CD4-positive, CD25-positive, alpha-beta regulatory T cell (primary cell): ENCODE measurements at places on chromosomes 3 and 15.

GRCh38 chr3:56389183-56389830 lies 79.0 kb downstream of the ERC2 start:
- DNase-seq, result no peak

DNA sequence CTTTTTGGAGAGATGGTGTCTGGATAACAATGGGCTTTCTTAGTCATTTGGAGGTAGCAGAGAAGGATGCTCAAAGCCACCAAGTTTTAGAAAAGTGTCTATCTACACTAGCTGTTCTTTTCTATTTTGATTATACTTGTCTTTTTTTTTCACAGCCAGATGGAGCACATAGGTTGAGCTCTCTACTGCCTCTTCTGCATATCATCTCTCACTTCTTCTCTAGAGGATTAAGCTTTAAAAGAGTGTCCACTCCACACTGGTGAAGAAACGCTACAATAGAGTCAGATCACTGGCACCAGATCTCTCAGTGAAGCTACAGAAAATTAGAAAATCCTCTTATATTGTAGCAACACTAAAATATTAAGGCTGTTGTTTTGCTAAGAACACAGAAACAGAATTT lies 145.3 kb upstream of the MBNL1 start:
- no peak for DNase-seq

DNA sequence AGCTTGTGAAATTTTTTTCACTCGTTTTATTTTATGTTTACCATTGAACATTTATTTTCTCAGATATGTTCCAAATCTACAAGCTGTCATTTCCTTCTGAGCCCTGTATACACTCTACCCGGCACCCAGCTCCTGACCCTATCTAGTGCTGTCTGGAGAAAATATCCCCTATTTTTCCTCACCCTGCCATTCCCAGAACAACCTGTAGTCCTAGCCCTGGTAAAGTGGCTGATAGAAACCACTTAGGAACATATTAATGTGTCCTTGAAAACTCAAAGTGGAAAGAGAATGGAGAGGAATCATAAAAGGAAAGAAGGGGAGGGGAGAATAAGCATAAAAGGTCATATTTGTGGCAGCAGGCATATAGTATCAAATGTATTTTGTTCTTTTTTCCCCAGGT lies 8.2 kb upstream of the TIMMDC1 start:
- no peak for DNase-seq

GRCh38 chr3:24048843-24049242 lies 103.8 kb downstream of the NR1D2 start:
- DNase-seq, result no peak

- DNase-seq, result no peak
These were observed 637.2 kb downstream of the NTRK3 start for GRCh38 chr15:87619161-87619960.

GRCh38 chr15:74725845-74726773 lies 781 bp upstream of the CYP1A1 start:
- peak; percentile 21 for DNase-seq

- DNase-seq, result no peak
These were observed 91.6 kb downstream of the NR2F2 start for GRCh38 chr15:96422125-96422524.

DNA sequence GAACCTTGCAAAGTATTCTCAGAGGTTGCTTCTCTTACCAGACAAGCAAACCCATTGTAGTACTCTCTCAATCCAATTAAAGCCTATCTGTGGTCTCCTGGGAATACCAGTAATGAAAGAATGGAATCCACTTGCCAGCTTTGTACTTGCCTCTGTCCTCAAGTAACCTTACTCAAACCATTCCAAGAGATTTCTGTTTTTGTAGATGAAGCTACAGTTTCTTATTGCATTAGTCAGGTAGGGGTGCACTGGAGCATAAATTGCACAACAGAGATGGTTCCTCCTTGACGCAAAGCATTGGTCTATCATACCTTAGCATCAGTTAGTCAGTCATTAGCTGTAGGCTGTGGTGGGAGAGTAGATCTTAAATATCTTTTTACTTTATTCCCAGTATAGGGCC lies 52.9 kb downstream of the BTLA start:
- DNase-seq, result no peak

DNA sequence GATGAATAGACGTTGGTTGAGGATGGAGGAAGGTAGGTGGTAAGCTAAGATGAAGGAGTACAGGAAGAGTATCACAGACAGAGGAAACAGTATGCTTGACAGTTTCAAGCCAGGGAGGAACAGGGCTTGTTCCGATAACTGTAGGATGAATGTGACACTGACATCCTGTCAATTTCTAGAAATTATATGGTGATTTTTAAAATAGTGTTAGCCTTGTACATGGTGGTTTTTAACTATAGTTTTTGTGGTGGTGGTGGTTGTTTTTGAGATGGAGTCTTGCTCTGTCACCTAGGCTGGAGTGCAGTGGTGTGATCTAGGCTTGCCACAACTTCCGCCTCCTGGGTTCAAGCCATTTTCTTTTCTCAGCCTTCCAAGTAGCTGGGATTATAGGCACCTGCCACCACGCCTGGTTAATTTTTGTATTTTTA lies 92.8 kb downstream of the FNDC3B start:
- no peak for DNase-seq

DNA sequence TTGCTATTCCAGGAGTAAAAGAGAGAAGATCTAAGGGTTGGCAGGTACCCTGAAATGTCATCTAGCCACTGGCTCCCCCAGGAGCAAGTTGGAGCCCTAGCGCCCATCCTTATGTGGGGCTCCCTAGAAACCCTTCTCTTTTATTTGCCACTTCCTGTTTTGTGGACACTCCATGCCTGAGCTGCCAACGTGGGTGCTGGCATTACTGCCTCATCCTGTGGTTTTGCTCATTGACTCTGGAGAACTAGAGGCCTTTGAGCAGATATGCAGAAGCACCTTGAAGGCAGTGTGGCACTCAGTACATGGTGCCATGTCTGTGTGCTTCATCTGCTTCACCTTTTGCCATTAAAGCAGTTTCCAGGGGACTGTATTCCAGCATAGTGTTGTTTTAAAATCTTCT lies 8.1 kb downstream of the EDEM1 start:
- no peak for DNase-seq

DNA sequence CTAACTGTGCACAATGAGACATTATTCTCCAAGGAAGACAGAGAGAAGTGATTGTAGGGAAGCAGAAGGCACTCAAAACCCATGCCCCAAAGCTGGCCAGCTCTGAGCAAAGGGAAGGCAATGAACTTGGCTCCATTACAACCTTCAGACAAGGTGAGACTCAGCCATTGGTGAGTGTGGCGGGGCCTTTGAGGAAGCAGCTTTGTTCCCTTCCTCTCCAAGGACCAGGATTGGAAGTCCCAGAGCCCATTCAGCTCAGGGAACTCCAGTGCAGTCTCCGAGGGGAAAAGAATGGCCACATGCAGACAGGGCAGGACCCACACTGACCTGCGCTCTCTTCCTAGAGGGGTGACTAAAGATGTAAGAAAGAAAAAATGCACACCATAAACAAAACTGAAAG lies 23.1 kb downstream of the HEG1 start:
- no peak for DNase-seq

DNA sequence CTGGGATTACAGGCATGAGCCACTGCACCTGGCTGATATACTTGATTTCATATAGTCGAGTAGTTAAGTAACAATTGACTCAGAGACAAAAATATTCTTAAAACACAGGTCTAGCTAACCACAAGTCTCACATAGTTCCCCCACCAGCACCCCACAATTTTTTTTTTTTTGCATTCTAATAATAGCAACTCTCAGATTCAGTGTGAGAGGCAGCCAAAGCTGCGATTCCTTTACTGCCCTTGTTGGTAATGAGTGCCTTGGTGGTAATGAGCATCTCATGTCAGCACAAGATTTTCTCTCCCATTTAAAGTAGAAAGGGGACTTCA lies 72.5 kb downstream of the WWTR1 start:
- no peak for DNase-seq

DNA sequence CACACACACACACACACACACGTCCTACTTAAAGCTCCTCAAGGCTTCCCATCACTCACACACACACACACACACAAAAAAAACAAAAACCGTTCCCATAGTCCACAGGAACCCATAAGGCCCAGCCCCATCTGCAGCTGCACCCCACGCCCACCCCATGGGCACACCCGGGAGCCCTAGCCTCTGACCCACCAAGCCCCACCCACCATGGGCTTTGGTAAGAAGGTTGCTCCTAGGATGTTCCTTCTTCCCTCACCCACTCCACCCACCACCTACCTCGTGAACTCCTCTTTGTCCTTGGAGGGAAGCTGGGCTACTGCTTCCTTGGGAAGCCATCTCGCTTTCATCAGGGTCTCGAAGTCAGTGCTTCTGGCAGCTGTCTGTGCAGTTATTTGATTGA lies 115.1 kb downstream of the TPRA1 start:
- no peak for DNase-seq
